Omental fat pad (tissue), 4 donors: ENCODE measurements at places on chromosomes 16 and 17. TPM values are rescaled to one million over a fixed set of nuclear protein-coding genes. Genes with fewer than 3 reads are reported as not detected.

- no peak for DNase-seq
These were observed 2.2 kb downstream of the NUBP1 start for GRCh38 chr16:10745841-10746240.

DNA sequence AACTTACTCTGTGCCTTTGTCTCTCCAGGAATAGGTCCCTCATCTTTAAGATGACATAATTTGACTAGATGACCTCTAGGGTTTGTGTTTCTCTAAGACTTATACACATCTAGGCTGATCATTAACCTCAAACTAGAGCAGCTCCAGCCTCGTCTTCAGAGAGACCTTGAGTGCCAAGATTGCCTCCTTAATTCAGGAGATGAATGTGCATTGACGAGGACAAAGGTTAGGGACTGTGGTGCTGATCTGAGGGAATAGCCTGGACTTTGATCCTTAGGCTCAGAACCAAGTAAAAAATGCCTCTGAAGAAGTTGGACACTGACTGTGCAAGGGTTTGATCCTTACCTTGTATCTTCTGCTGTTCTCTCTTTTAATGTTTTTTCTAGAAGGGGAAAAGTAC lies 17.2 kb upstream of the ASIC2 start:
- no peak for DNase-seq

GRCh38 chr17:33234930-33235685 lies 58.0 kb downstream of the ASIC2 start:
- DNase-seq: peak; percentile 35

- DNase-seq: no peak
These were observed 6.1 kb upstream of the STAC2 start for GRCh38 chr17:39231591-39232551.

GRCh38 chr16:27690608-27691007 lies 140.7 kb downstream of the KATNIP start:
- DNase-seq: no peak

- no peak for DNase-seq
These were observed 574 bp downstream of the MPP3 start for GRCh38 chr17:43832168-43832975.

- DNase-seq: no peak
These were observed 4.4 kb downstream of the ACADVL start for GRCh38 chr17:7224110-7224509.

GRCh38 chr16:185691-186090 lies 5.4 kb downstream of the HBQ1 start:
- DNase-seq: no peak

- no peak for DNase-seq
These were observed 34.4 kb upstream of the ZNF750 start for GRCh38 chr17:82874011-82874835.

DNA sequence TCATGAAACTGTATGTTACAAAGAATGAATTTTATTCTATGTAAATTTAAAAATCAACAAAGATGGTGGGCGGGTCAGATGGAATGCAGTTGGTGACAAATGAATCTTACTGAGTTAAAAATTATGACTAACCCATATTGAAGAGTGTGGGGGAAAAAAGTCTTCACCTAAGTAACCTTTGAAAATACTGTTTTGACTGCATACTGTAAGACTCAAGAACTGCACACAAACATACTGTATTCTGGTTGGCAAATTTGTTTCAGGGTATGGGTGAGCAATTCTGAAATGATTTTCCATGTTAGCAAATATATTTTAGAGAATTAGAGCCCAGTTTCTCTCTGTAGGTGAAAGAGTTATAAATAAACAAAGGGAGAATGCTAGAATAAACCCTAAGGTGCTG lies 153.7 kb upstream of the KCNJ18 start:
- DNase-seq: no peak

DNA sequence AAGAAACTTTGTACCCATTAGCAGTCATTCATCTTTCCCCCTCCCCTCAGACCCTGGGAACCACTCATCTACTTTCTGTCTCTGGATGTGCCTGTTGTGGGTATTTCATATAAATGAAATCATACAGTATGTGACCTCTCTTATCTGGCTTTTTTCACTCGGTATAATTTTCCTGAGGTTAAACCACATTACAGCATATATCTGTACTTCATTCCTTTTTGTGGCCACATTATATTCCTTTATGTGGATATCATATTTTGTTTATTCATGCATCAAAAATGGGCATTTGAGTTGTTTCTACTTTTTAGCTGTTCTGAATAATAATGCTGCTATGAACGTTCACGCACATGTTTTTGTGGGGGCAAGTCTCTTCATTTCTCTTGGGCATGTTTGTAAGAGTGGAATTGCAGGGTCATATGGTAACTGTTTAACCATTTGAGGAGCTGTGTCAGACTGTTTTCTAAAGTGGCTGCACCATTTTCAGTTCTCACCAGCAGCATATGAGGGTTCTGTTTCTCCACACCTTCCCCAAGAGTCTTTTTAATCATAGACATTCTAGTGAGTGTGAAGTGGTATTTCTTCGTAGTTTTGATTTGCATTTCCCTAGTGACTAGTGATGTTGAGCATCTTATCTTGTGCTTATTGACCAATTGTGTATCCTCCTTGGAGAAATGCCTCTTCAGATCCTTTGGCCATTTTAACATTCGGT lies 3.8 kb downstream of the SNX29 start:
- no peak for DNase-seq

EFNB3 gene
- total RNA-seq: 0.47 TPM

CCL14 gene
- total RNA-seq: 83.2 TPM

ZG16B gene
- 1.0 TPM for total RNA-seq

HOXB2 gene
- total RNA-seq: 10.0 TPM

PTGES3L gene
- total RNA-seq: not detected

KRT24 gene
- total RNA-seq: not detected

C17orf50 gene
- total RNA-seq: not detected

SNAI3 gene
- total RNA-seq: 0.37 TPM

SRL gene
- total RNA-seq: 0.84 TPM

BTBD17 gene
- not detected for total RNA-seq

EFCAB13 gene
- total RNA-seq: 3.3 TPM
